ENCODE measurements at places on chromosomes 12 and 14.

- DNase-seq = no peak
Measured at GRCh38 chr14:32762886-32763285, 175.8 kb upstream of the NPAS3 start.

DNA sequence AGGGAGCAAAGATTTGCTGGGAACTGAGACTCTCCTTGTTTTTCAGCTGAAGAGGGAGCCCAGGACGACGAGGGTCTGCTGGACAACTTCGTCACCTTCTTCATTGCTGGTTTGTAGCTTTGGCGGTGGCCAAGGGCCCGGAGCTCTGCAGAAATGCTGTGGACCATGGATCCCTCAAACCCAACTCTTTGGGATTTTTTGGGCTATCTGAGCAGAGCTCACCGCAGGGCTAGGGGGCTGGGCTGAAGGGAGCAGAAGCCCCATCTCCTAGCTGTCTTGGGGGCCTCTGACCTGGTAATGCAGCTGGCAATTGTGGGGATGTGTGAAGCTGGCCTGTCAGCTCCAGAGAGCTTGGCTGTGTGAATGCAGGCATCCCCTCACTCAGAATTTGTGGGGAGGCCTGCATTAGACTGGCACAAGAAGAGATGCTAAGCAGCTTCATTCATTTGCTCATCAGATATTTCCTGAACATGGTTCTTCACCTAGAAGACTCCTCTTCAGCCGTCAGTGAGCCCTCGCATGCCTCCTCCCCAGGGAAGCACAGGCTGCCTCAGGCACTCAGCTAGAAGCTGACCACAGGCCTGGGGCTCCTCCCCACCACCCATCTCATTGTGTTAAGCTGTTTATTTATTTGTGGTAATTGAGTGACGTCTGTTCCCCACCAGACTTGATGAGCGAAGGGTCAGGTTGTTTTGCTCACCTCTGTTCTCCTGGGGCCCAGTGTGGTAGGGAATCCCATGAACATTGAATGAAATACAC, 32.2 kb downstream of the CYP46A1 start:
- no peak for DNase-seq

DNA sequence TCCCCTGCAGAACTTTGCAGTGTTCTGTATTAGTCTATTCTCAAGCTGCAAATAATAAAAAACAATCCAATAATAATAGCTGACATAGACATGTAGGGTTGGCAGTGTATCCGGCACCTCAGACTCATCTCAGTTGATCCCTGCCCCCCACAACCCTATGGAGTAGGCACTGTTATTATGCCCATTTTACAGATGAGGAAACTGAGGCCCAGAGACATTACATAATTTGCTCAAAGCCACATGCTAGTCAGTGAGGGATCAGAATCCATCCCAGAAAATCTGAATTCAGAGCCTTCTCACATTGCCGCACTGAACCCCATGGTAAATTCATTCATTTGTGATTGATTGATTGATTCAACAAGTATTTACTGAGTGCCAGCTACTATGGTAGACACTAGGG, 226.6 kb upstream of the PWP1 start:
- DNase-seq = no peak

GRCh38 chr14:97848317-97848980, 1051.3 kb downstream of the VRK1 start:
- DNase-seq = no peak

DNA sequence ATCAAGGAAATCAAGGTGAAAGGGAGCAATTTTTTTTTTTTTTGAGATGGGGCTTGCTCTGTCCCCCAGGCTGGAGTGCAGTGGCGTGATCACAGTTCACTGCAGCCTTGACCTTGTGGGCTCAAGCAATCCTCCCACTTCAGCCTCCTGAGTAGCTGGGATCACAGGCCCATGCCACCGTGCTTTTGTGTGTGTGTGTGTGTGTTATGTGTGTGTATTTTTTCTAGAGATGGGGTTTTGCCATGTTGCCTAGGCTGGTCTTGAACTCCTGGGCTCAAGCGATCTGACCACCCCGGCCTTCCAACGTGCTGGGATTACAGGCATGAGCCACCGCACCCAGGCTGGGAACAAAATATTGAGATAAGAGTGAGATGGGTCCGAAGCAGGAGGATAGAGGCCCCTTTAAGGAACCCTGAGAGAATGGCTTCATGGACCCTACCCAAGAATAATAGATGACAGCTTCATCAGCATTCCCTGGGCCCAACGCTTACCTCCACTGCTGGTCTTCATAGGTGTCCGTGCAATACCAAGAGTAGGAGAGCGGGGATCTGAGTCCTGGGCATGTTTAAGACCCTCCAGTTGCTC, 1.0 kb downstream of the CDCA3 start:
- no peak for DNase-seq

DNA sequence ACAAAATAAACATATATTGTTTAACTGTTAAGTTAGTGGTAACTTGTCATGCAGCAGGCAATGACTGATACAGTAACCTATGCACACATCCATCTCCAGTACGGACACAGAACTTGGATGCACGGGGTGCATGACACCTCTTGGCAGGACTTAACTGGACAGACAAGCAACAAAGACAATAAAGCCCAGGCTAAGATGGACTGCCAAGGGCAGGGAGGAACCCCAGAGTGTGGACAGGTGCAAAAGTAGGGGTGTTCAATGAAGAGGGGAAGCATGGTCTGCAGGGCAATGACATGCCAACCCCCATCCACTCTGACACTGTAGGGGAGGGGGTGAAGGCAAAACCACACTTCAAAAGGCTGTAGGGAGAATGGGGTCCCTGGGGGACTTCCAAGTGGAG, 11.7 kb downstream of the SSH1 start:
- no peak for DNase-seq

GRCh38 chr12:88914967-88915366, 334.7 kb upstream of the KITLG start:
- no peak for DNase-seq

- DNase-seq = no peak
Measured at GRCh38 chr14:86779416-86779815, 1213.6 kb downstream of the GALC start.

DNA sequence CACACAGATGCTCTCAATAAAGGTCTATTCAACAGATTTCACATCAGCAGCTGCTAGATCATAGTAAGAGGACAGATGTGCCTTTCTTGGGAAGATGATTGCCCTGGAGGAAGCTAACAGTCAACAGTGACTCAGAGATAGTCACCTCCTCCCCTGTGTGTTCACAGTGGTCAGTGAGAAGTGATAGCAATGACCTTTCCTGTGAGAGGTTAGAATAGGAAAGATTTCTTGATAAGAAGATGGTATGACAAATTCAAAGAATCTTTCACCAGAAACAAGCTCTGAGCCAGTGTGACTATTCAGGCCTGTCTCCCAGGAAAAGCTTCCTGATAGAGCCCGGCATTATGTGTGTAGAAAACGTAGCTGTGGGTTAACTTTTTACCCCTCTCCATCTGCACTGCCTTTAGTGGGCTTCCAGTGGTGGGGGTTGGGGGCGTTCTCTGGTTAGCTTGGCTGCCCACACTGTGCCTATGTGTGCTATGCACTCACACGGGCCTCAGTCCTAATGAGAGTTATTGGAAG, 66.4 kb upstream of the ARHGAP5 start:
- no peak for DNase-seq

DNA sequence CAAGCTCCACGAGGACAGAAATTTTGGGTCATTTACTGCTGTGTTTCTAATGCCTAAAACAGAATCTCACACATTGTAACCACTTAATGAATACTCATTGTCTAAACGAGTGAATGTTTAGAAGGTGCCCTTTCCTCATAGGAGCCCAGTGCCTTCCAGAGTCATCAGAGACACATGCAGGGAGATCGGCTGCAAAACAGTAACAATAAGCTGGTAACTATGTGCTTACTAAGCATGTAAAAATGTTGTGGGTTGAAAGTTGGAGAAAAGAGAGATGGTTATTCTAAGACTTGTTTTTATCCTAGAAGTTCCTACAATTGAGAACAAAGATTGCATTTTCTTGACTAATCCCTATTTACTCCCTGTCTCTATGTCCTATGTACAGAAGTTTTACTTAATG, 7.4 kb downstream of the TESPA1 start:
- no peak for DNase-seq

DNA sequence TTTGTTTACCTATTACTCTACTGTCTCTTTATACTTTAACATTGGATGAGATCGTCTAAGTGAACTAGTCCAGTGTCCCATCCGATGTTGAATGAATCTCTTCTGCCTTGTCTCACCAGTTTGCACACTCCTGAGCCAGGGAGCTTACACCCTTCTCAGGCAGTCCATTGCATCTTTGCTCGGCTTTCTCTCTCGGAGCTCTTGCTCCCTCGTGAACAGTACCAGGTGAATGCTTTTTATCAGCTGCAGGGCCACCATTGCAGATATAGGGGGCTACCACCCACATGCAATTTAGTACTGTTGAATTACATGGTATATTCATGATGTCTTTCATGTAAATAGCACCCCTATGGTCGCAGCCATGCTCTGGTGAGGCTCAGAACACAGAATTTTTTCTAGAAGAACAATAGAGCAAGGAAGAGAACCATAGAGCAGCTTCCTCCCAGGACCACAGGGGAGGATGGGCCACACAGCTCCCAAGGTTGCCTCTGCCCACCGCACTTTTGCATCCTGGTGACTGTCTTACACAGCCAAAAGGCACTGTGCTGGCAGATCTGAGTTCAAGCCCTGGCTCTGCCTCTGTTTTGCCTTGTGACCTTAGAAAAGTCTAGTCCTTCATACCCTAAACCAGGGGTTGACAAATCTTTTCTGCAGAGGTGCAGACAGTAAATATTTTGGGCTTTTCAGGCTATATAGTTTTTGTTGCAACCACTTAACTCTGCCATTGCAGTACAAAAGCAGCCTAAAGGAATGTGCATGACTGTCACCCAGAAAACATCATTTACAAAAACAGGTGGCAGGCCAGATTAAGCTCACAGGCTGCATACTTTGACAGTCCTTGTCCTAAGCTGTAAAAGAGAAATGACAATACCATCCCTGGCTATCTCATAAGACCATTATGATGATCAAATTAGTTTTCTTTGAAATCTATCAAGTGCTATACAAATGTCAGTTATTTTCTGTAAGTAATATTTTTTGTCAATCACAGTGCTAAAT, 35.4 kb downstream of the PLEKHG7 start:
- DNase-seq = no peak

GRCh38 chr12:23039834-23040233, 414.9 kb downstream of the ETNK1 start:
- DNase-seq = no peak

DNA sequence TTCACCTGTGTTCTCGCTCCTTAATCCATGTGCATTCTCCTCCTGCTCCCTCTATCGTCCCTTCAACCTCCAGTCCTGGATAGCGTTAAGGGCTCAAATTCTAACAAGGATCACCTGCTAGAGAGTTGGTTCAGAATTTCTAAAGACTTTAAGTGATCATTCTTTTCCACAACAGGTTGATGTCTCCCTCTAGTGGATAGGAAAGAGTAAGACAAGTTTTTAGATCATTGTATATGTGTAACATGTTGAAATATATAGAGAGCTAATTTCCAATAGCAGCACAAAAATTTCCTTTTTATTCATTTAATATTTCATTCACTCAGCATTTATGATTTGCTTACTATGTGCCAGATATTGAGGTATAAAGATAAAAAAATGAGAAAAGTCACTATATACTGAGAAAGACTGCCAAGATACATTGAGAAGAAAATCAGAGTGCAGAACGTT, 9.3 kb upstream of the ESR2 start:
- peak; percentile 62 for DNase-seq

DNA sequence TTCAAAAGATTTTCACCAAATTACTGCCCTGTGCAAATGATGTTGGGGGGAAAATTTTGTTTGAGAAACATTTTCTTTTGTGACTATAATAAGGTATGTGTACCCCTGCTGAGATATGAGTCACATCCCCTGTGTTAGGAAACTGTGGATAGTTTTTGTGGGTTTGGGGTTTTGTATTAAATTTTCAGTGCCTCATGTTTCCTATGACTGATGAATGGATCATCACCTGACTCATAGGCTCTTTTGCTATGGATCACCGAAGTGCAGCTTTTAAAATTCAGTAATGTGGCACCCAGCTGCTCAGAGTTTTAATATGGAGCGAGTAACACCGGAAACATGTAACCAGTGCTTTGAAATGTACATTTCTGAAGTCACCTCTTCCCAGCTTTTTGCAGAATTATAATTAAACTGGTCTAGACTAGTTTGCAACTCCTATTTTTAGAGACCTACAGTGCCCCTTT, 167.4 kb upstream of the HMGA2 start:
- peak; percentile 87 for DNase-seq

DNA sequence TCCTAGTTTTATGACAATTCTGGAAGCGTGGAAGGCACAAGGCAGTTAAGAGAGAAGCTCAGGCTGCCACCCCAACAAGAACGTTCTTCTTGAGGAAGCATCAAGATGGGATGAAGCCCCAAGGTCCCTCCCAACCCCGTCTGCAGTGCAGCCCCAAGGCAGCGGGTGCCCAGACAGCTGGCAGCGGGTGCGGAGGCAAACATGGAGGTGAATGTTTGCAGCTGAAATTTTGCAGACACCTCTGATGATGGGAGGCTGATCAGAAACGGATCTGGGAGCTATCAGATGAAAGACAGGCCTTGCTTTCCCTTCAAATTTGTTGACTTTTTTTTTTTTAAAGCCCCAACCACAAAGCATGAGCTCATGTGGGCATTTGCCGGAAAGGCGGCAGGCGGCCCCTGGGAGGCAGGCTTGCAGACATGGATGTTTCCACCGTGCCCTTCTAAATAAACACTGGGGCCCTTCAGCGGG, 230.7 kb upstream of the RTL1 start:
- DNase-seq = no peak
